ENCODE measurements at places on chromosomes 6 and 20.
A peak's percentile ranks its signal among the peaks of the same experiment; 100 is the strongest.

- no peak for DNase-seq
Measured at GRCh38 chr6:24251339-24251738, 106.5 kb downstream of the DCDC2 start.

- no peak for DNase-seq
Measured at GRCh38 chr6:36718560-36718959, 20.9 kb downstream of the RAB44 start.

- no peak for DNase-seq
Measured at GRCh38 chr20:36848078-36848660, 27.8 kb upstream of the TLDC2 start.

DNA sequence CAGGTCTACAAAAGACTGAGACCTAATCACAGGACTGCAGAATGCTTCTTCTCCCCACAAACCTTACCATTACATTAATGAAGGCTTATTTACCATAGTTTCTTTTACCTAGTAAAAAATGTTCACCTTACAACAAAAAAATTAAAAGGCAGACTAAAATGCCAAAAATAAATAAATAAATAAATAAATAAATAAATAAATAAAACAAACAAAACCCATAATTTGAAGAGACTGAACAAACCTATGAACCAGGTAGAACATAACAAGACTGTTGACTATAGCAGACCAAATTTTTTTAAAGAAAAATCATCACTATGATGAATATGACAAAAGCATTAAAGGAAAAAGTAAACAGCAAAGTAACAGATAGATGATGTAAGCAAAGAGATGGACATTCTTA is 946.3 kb downstream of the EPHA7 start:
- DNase-seq, result no peak

GRCh38 chr6:129565811-129566210 is 144.2 kb downstream of the ARHGAP18 start:
- no peak for DNase-seq

GRCh38 chr6:47381036-47381435 is 71.3 kb upstream of the TNFRSF21 start:
- DNase-seq, result no peak

GRCh38 chr6:12009876-12010634 is 2.1 kb upstream of the HIVEP1 start:
- DNase-seq, result no peak

DNA sequence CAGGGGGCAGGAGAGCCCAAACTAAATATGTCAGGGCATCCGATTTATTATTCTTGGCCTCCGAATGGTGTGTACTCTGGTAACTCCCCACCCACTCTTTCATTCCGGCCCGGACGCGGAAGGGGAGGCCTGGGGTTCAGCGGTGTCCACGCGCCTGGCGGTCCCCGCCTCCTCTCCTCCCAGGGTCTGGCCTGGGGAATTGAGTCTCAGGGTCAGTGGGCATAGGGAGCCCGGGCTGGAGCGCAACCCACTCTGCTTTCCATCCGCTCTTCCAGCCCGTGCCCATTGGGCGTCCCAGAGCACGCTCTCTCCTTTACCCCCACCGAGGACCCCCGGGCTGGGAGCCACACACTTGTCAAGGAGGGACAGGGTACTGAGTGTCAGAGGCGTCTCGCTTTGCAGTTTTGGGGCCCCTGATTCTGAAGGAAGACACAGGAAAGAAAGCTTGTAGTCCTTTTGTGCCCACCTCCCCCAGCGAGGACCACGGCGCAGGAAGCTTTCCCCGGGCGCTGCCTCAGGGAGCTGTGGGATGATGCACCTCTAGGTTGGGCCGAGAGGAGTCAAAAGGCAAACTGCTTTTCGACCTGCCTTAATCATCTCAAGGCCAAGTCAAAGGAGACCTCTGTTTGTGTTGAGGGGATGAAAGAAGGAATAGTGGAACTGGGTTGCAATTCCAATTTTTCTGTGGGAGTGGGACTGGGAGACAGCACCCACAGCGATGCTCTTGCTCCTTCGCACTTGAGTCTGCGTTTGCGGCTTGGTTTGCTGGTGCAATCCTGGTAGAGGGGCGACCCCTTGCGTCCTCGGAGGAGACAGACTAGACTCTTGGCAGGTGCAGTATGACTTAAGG is 2.5 kb downstream of the RSPO3 start:
- DNase-seq, result peak; percentile 28

DNA sequence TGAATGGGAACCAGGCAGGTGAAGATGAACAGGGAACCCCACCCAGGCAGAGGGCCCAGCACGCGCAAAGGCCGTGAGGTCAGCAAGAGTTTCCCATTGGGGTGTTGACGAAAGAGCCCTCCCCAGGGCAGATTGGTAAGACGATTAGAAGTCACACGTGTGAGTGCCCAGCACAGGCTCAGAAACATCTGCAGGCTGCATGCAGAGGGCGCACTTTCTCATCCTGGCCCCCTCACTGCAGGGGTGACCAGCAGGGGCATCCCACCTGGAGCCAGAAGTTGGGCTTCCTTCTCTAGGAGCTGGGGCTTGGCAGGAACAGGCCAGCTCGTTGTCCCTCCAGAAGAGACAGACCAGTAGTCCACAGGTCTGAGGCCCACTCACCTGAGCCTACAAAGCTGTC is 38.4 kb downstream of the VSTM2L start:
- DNase-seq, result no peak

DNA sequence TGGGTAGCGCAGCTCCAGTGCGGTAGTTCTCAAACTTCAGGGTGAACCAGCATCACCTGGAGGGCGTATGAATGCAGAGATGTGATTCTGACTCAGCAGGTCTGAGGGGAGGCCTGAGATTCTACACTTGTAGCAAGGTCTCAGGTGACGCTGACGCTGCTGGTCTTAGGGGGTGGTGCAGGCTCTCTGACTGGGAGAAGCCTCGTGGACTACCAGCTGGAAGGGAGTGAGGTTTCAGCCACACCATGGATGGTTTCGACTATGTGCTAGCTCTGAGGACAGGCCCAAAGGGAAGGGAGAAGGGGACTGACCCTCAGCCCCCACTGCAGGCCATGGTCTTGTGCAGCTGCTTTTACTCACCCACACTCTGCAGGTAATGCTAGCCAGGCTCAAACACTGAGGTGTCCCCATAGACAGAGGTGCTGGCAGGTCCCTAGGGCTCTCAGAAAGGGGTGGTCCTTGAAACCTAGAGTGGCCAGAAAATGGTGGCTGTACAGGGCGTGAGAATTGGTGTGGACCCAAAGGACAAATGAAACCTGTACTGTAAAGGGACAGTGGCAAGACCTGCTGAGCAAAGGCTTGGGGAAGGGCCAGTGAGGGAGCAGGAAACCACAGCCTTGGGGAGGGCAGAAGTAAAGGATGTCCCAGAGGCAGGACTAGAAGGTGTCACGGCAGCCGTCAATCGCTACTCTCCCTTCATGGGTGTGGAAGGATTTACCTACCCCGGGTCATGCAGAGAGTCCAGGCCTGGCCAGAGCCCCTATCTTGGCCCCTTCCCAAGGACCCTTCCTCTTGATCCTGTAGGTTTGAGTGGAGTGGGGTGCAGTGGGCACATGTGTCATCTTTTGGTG is 52.7 kb downstream of the EBF4 start:
- no peak for DNase-seq

GRCh38 chr6:163586888-163587287 is 172.4 kb downstream of the QKI start:
- no peak for DNase-seq

GRCh38 chr6:113281431-113281830 is 575.7 kb upstream of the MARCKS start:
- DNase-seq, result no peak

GRCh38 chr20:38132910-38133501 is 32.1 kb downstream of the TGM2 start:
- no peak for DNase-seq

DNA sequence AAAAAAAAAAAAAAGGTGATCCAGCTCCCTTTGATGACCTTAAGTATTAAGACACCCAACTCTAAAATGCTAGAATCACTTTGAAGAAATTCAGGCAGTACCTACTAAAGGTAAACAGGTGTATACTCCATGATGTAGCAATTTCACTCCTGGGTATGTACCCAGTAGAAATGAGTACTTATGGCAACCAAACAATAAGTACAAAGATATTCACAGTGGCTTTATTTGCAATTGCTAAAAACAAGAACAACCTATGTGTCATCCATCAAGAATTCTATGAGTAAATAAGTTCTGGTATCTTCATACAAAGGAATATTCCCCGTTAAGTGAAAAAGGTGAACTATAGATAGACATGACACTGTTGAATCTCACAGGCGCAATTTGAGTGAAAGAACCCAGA is 29.4 kb downstream of the MDGA1 start:
- no peak for DNase-seq
